ENCODE measurements at places on chromosomes 7 and 10. TPM values are rescaled to one million over a fixed set of nuclear protein-coding genes. Genes with fewer than 3 reads are reported as not detected.

The TNRC18 gene
- 140 TPM for total RNA-seq

The C1QL3 gene
- 3.4 TPM for total RNA-seq

The NKX1-2 gene
- not detected for total RNA-seq

The CYP26C1 gene
- total RNA-seq: 0.38 TPM

The XRCC2 gene
- total RNA-seq: 5.3 TPM

The FXYD4 gene
- total RNA-seq: not detected

The ZNF804B gene
- 6.3 TPM for total RNA-seq

The FAM131B gene
- 13.0 TPM for total RNA-seq

The NDUFB8 gene
- 108 TPM for total RNA-seq

The LRRC61 gene
- 26.6 TPM for total RNA-seq

The HIPK2 gene
- 51.6 TPM for total RNA-seq

The FAM3C gene
- total RNA-seq: 98.3 TPM

The CYP2E1 gene
- total RNA-seq: 3.4 TPM

The PNLIPRP2 gene
- total RNA-seq: not detected

The TMEM176A gene
- total RNA-seq: 15.6 TPM

The DGKI gene
- 21.1 TPM for total RNA-seq

The AKR1B15 gene
- not detected for total RNA-seq

The SLC13A4 gene
- 0.60 TPM for total RNA-seq

The CAMK2B gene
- 39.1 TPM for total RNA-seq

The FAM25A gene
- not detected for total RNA-seq

The ADRA2A gene
- 4.9 TPM for total RNA-seq

The MYL10 gene
- 3.8 TPM for total RNA-seq

The PLXDC2 gene
- total RNA-seq: 65.8 TPM

The STEAP1 gene
- total RNA-seq: 10.2 TPM

The SDK1 gene
- 17.0 TPM for total RNA-seq

The NUDT1 gene
- 16.6 TPM for total RNA-seq

The ZNF398 gene
- 30.3 TPM for total RNA-seq
